ENCODE measurements at places on chromosomes 5 and 9.

DNA sequence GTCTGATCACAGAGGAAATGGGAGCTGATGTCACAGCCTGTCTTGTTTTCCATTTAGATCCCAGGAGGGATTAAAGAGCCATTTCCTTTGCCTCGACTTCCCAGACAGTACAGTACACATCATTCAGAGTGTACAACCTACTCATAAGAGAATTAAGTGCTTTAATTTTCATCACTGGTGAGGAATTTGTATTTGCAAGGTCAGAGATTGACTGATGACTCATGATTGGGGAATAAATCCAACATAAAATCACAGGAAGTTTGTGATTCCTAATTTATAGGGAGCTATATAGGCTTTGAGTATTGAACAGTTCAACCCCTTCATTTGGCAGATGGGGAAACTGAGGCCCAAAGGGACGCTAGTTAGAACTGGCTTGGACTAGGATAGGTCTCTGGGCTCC lies 4.1 kb upstream of the TOMM5 start:
- DNase-seq = no peak

- peak; percentile 64 for DNase-seq
Measured at GRCh38 chr5:55421074-55421529, 113.3 kb downstream of the MTREX start.

- peak; percentile 58 for DNase-seq
Measured at GRCh38 chr5:6732634-6733410, 19.6 kb downstream of the TENT4A start.

- DNase-seq = no peak
Measured at GRCh38 chr5:126335886-126336285, 87.3 kb upstream of the GRAMD2B start.

GRCh38 chr5:97163360-97163764 lies 19.7 kb downstream of the RIOK2 start:
- DNase-seq = no peak

- peak; percentile 67 for DNase-seq
Measured at GRCh38 chr9:33151007-33151557, 16.1 kb downstream of the B4GALT1 start.

- peak; percentile 37 for DNase-seq
Measured at GRCh38 chr5:40093550-40093949, 586.2 kb upstream of the PTGER4 start.

DNA sequence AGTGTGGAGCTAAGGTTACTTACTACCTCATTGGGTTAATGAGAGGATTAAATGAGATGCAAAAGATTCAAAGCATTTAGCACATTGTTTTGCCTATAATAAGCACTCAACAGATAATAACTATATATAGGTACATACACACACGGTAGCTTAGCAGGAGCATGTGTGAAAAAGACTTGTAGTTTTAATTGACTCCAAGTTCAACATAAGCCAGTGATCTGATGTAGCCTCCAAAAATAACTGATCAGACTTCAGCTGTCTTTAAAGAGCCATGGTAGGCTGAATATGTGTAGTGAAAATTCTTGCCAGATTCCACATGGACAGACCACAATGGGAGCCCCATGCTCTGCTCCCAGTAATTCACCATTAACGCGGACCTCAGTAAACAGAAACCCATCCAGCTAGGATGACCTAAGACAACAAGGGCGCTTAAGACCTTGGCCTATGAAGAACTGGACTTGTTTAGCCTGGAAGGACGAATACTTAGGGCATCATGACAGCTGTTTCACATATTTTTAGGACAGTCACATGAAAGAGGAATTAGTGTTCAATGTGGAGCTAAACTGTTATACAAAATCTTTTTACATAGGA lies 115.1 kb upstream of the ZNF366 start:
- no peak for DNase-seq

DNA sequence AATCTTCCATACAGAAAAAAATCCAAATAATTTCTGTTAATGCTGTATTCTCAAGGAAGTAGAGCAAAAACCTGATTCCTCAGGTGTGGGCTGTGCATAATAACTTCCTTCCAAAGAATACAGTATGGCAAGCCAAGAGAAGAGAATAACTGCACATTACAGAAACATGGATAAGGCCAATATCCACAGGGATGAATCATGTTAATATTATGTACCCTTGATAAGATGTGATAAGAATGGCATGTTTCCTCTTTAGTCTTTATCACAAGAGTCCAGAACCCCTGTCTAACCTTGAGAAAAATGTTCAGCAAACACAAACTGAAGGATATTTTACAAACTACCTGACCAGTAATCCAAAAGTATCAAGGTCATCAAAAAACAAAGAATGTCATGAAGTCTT lies 795.8 kb downstream of the SEMA5A start:
- DNase-seq = no peak

DNA sequence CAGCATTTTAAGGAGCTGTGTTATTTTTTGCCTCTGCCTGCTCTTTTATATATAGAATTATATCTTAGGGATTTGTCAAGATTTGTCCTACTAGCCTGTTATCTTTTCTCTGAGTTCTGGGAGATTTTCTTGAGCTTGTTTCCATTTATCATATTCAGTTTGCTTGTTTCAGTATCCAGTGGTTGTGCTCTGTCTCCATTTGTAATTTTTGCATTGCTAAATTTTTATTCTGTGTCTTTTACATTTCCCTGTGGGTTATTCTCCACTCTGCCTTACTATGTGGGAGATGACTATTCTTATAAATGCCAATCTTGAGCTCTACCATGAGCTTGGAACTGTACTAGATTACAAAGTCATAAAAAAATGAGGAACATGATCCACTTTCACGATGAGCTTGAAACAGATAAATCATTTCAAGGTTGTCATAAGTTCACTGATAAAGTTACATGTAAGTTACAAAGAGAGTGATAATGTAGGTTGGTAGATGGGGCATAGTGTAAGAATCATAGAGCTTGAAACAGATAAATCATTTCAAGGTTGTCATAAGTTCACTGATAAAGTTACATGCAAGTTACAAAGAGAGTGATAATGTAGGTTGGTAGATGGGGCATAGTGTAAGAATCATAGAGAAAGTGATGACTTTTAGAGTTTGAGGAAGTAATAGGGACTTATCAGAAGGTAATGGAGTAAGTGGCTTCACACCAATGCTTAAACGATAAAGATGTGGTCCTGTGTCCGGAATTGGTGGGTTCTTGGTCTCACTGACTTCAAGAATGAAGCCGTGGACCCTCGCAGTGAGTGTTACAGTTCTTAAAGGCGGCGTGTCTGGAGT lies 287.3 kb downstream of the ADGRV1 start:
- DNase-seq = no peak

- no peak for DNase-seq
Measured at GRCh38 chr5:95670568-95670967, 12.2 kb downstream of the SPATA9 start.

DNA sequence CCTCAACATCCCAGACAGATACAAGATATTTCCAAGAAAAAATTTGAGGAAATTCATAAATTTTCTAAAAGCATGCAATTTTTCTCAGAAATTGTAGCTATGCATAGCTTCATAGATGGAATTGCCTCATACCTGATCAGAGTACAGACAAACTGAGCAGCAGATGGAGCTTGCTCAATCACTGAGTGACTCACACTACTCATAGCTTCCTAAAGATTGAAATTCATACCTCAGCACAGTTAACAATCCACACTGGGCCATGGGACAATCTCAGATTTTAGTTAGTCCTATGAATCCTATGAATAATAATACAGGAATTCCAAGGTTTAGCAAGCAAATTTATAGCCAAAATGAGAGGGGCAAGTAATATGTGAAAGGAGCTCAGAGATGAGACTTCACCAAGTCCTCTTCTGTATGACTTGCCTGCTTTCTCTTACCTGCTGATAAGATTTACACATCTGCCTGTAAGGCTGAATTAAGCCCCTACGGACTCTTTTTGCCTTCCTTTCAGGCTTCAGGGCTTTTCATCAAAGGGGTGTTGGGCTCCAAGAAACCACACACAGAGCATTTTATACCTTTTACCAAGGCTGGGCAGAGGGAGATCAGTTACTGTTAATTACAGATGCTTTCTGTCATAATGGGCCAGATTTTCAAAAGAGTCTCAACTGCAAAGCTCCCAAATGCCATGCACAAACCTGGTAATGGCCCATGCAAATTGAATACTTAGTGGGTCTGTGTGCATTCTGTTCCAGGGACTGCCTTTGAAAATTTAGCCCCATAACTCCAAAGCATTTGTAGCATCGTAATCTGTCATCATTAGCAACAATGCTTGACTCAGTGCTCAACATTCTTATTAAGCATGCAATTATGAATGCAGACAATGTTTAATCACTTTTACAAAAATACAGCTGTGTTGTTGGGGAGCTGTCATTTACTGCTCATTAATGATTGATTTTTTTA lies 439.3 kb downstream of the DTWD2 start:
- DNase-seq = peak; percentile 79

- DNase-seq = no peak
Measured at GRCh38 chr5:111231119-111231518, 6.9 kb downstream of the CAMK4 start.
